ENCODE measurements at places on chromosomes 4 and X.

DNA sequence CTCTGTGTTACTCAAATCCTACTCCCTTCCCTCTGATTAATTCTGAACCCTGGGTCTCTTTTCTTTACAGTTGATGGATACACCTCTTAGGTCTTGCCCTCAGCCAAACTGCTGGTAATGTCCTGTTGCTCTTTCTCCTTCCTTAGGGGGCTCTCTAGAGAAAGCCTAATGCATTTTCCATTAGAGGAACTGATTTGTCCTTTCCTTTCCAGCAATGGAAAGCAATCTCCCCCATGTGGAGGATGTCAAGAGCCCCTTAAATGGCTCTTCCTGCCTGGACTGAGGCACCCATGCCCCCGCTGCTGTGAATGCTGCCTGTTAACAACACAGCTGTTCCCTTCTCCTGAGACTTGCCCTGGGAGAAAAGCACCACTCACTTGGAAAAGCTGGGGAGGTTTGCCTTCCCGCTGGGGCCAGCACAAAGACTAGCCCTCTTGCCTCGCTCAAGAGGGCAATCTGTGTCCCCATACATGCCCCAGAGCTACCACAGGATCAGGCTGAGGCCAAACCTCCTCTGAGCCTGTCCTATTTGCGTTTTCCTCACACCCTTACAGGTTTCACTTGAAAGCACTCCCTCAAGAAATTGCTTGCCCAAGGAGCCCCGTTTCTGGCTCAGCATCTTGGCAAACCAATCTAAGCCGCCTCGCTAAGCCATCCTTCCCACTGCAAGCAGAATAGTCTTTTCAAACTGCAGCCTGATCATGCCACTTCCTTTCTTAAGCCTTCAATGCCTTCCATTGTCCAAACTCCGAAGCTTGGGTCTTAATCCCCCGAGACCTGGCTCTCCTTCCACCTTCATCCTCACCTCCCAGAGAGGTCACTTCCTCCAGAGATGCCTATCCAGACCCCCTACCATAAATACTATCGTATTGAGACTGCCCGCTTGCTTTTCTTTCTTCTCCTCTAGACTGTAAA is 23.2 kb upstream of the SMIM20 start:
- DNase-seq: no peak

GRCh38 chrX:2708021-2708420 is 16.9 kb downstream of the CD99 start:
- no peak for DNase-seq

DNA sequence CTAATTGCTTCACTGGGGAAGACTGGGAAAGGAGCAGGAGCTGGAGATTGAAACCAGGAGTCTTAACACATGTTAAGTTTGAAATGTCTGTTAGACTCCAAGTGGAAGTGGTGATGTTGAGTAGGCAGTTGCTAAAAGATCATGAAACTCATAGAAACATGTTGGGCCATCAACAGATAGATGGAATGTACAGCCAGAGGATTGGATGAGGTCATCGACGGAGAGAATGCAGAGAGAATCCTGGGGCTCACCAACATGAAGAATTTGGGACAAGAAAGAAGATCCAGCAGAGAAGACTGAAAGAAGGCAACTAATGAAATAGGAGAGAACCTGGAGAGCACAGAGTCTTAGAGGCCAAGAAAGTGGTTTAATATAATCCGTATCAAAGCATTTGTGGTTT is 19.4 kb upstream of the TSPAN5 start:
- no peak for DNase-seq

GRCh38 chr4:4841156-4841555 is 18.3 kb upstream of the MSX1 start:
- DNase-seq: no peak

DNA sequence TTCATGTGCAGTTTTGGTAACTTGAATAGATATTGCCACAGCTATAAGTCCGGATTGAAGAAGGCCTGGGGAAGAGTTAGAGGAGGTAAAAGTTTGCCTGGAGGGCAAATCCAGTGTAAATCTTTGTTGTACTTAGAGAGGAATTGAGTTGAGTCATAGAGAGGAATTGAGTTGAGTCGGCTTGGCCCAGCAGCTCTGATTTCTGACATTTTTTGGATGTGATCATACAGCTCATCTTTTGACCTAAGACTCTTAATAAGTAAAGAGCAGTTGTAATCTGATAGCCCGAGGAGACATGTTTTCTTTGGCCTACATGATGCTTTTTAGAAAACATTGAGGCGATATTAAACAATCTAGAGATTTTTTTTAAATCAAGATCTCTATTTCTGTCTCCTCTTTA is 3.9 kb downstream of the KIT start:
- DNase-seq: no peak

GRCh38 chr4:83890231-83890630 is 354.3 kb downstream of the GPAT3 start:
- DNase-seq: no peak

GRCh38 chr4:20074450-20074849 is 177.3 kb upstream of the SLIT2 start:
- DNase-seq: no peak

- DNase-seq: no peak
Measured at GRCh38 chrX:97320305-97320704, 436.6 kb downstream of the RPA4 start.

DNA sequence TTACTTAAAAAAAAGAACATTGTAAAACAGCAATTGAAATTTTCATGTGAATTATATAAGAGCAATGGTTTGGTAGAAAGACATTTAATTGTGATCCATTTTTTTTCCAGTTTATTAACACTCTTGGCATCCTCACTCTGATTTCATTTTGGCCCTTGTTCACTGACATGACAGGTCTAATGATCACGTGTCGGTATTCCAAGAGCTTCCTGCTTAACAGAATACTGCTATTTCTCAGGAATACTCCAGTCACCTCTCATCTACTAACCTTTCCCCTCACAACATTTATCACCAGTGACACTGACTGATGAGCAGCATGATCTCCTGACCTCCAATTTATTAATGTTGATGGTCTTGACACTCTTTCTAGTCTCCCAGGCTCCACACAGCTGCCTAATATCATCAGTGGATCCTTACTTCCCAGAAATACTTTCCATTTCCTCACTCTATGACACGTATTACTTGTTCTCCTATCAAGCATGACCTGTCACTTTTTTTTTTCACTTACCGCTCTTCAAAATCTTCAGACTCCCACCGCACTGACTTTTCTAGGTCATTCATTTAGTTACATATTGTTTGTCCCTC is 847.8 kb upstream of the SLIT2 start:
- no peak for DNase-seq

DNA sequence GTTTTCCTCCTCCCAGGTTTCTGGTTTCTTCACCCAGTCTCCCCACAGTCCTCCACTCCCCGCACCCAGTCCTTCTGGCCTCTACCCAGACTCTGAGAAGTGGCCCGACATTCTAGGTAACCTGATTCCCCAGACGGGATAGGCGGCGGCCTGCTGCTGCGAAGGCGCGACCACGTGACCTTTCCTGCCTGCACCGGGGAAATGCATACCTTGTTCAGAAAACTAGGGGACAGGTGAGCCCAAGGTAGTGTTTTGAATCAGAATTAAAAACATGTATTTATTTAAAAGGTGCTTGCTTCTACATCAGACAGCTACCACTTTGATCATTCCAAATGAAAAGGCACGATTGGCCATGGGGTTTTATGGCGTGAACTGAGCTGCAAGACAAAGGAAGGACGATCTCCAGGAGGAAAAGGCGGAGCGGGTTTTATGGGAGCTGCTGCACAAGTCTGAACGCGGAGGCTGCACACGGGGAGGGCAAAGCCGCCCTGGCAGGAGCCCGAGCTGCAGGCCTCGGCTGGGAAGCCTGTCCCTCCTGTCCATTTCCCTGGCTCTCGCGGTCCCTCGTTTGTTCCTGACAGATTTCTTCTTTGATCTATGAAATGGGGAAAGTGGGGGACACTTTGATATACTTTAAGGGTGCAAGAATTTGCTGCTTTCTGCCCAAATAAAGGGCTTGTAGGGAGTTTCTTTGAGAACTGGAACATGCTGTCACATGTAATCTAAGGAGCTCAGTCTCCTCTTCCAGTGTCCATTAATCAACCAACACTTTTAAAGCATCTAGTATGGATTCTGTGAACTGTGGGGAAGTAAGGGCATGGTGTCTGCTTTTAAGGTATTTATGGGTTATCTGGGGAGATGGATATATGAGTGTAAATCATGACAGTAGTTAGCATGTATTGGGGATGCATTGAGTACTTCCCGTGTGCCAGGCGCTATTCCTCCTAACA is 150.9 kb downstream of the SPRY1 start:
- peak; percentile 60 for DNase-seq

DNA sequence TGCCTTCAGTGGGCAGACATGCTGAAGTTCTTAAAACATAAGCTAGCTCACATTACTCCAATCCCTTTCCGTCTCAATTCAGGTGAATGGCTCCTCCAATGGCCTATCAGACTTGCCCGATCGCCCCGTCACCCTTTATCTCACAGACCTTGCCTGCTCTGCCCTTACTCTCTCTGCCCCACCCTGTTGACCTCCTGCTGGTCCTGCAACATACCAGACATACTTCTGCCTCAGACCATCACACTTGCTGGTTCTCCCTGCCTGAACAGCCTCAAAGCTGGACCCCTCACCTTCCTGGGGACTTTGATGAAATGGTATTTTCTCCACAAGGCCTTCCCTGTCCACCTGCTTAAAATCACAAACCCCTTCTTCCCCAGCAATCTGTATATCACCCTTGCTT is 340.1 kb upstream of the NR3C2 start:
- no peak for DNase-seq

DNA sequence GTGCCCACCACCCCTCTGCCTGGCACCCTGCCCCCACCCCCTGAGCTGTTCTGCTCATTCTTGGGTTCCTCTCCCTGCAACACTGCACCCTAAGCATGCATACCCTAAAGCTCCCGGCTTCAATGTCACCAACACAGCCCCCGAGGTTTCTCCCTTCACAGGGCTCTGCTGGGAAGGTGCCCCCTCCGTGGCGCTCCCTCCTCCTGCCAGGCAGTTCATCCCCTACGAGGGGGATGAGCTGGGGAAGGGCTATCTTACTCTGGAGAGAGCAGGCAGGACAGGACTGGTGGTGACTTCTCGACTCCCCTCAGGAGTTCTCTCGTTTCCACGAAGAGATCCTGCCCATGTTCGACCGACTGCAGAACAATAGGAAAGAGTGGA is 6.5 kb downstream of the ATP5ME start:
- no peak for DNase-seq

DNA sequence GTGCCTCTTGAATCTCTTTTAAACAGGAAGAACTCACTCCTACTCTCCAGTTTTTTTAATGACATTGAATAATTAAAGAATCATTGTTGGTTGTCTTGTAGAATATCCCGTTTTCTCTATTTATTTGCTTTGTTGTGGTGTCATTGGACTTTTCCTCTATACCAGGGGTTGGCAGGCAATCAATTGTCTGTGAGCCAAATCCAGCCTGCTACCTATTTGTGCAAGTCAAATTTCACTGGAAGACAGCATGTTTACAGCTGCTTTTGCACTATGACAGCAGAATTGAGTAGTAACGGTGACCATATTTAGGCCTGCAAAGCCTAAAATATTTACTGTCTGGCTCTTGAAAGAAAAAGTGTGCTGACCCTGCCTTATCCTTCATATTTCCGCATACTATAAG is 34.8 kb downstream of the POLA1 start:
- no peak for DNase-seq

DNA sequence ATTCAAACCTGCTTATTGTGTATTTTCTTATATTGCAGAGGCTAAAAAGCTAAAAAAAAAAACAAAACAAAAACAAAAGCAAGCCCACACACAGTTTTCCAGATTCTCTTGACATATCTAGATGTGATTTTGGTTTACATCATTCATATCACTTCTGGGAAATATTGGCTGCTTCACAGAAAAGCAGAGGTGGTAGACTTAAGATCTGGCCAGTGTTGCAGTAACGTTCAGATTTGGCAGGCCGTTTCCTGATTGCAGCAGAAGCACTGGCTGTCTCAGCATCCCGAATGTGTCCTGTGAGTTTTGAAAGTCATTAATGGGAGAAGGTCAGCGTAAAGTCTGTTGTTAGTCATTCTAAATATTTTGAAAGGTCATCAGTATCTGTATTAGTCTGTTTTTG is 2062.0 kb downstream of the ARAP2 start:
- no peak for DNase-seq

DNA sequence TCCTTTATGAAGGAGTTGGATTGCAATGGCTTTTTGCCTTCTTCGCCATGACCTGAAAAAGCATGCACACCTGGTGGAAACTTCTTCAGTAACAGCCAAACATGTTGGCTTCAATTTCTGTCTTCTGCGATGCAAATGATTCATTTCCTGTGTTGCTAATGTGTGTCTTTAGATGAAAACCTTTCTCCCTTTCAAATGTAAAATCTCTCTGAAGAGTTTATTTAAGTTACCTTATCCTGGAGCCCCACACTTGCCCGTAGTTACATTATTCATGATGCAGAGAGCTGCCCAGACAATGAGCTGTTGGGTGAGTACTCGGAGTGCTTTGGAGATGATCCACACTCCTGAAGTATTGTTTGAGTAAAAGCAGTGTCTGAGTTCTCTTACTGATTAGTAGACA is 1100.9 kb downstream of the RPA4 start:
- DNase-seq: no peak

- no peak for DNase-seq
Measured at GRCh38 chrX:134600714-134601113, 57.6 kb downstream of the PLAC1 start.

- DNase-seq: no peak
Measured at GRCh38 chr4:84937381-84937977, 29.0 kb downstream of the WDFY3 start.

DNA sequence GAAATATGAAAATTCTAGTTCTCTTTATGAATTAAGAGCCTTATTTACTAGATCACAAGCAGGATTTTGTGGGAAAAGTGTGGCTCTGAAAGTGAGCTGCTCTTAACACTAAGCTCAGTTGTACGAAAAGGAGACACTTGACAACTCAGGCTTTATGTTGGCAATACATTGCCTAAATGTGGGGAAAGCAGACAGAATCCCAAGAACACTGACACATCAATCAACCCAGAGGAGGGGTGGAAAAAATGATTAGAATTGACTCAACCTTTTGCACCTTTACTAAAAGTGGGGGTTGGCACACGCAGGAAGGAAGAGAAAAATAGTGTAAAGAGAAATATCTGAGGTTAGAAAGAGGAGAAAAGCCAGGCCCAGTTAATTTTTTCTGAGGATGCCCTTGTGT is 61.6 kb downstream of the CHST7 start:
- DNase-seq: no peak

- DNase-seq: no peak
Measured at GRCh38 chr4:6109842-6110560, 90.3 kb downstream of the JAKMIP1 start.

- no peak for DNase-seq
Measured at GRCh38 chrX:39614680-39614998, 483.1 kb downstream of the BCOR start.

GRCh38 chr4:148239494-148239985 is 202.7 kb downstream of the NR3C2 start:
- DNase-seq: no peak

DNA sequence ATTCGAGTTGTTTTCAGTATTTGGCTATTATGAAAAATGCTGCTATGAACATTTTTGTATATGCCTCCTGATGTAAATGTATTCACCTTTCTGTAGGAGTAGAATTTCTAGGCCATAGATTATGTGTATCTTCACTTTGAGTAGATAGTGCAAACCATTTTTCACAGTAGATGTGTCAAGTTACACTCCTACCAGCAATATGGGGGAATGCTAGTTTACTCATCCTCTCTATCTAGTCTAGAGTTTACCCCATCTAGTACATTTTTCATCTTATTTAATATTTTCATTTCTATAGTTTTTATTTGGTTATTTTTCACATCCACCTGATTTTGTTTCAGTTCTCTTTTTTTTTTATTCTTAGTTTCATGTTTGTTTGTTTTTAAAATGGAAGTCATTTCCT is 59.0 kb downstream of the GK start:
- no peak for DNase-seq
